ENCODE measurements at places on chromosomes 2 and 18.
A peak's percentile ranks its signal among the peaks of the same experiment; 100 is the strongest.

- peak; percentile 19 for DNase-seq
These were observed 264.9 kb downstream of the ALPK2 start for GRCh38 chr18:58363767-58364540.

DNA sequence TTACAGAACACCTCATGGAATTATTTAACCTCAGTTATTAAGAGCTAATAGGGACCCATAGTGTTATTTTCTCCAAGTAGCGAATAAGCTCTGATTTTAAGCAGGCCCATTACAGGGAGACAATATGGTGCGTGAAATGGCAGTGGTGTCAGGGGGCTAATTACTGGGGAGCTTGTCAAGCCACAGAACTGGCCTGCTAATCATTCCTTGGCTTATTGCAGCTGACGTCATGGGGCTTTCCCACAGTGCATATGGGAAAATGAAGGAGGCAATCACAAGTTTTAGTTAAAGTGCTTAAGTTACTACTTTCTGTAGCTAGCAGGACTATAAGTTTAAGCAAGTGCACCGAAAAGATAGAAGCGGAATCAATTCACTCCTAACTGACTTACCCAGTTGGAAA lies 262.5 kb downstream of the TGIF1 start:
- DNase-seq, result no peak

DNA sequence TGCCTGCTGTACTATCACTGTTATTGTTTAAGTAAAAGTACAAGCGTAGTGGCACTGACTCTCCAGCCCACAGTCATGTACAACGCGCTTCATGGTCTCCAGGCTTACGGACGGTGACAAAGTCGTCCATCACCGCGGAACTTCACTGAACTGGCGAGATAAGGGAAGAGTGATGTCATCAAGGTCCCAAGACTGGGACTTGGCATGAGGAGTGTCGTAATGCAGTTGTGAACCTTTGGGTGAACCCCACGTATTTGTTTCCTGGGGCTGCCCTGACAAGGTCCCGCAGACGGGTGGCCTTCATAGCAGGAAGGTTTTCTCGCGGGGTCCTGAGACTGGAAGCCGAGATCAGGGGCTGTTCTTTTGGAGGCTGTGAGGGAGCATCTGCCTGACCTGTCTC lies 17.3 kb downstream of the NFATC1 start:
- DNase-seq, result no peak

DNA sequence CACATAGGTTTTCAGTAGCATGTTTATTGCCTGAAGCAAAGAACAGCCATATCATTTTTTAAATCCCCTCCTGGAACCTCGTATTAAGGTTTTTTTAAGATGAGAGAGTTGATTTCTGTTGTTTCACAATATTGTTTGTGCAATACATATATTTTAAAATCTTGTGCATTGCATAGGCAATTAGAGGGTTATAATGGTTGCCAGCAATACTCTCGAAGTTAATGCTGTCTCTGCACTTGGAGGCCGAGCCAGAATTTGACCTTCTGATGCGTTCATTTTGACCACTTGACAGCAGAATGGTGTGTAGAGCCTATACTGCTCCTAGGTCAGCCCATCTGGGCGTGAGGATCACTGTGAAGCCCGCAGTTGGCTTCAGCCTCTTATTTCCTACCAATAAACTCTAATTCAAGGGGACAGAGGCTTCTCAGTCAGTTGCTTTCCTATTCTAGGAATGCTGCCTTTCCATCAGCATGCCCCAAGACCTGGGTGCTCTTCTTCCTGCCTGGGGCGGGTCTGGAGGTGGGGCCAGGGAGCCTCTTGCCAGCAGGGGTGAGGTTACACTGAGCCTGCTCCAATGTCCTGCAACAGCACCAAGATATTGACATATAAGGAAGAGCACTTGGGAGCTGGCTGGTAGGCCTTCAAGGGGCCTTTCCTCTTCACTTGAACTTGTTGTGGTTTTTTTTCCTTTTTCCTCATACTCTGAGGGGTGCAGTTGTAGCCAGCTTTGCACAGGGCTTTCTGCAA lies 91.4 kb upstream of the BCL2L11 start:
- no peak for DNase-seq

- no peak for DNase-seq
These were observed 3.1 kb downstream of the WNT10A start for GRCh38 chr2:218883491-218884490.

DNA sequence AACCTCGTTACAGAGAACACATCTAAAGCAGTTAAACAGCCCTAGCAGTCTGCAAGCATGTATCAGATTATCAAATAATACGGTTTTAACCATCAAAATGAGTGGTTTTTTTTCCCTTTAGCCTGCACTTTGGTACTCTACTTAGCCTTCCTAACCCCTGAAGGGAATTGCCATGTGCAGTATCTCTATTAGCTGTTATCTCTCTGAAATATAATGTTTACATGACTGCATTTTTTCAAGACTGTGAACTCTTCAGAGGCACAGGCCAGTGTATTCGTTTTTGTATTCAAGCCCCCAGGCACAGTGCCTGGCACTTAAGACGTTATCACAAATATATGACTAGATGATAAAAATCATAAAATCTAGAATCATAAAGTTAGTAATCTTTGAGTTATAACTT lies 509.5 kb downstream of the PARD3B start:
- DNase-seq, result no peak

DNA sequence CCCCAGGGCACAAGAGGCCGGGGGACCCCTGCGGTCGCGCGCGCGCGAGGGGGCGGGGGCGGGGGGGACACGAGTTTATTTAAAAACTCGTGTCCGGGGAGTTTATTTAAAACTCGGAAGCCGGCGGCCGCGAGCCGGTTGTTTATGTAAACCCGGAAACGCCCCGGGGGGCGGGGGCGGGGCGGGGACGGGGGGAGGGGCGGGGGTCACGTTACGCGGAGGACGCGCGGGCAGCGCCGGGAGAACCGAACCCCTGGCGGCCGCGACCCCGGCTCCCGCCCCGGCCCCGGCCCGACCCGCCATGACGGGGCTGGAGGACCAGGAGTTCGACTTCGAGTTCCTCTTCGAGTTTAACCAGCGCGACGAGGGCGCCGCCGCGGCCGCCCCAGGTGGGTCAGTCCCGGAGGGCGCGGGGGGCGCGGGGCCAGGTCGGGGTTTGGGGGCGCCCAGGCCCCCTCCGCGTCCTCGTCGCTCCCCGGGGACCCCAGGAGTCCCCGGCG lies 4.4 kb downstream of the NFATC1 start:
- peak; percentile 64 for DNase-seq

DNA sequence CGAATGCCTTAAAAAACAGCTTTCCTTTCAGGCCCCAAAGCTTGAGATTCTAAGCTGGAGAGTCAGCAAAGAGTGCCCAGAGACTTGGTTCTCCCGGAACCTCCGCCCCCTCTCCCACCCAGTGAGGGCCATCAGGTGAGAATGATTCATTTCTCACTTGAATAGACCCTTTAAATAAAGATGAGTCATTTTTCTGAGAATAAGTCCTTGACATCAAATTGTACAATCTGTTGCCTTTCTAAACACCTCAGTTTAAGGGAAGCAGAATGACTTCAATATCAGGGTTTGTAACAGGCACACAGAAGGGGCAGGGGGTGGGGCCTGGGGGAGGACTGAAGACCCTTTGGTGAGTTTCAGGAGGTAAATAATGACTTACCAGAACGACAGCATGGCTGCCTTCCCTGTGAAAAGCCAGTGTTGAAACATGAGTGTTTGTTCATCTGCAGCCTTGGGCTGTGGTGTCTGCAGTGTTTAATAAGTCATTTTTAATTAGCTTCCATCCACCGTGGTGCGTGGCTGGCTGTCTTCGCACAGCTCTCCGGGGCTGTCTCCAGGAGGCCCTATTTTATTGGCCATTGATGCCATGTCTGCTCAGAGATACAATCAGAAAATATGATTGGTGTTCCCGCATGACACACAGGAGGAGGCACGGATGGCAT lies 134.9 kb upstream of the ZNF236 start:
- DNase-seq, result no peak

- DNase-seq, result peak; percentile 29
These were observed 27.8 kb downstream of the CRACDL start for GRCh38 chr2:98907966-98908905.

DNA sequence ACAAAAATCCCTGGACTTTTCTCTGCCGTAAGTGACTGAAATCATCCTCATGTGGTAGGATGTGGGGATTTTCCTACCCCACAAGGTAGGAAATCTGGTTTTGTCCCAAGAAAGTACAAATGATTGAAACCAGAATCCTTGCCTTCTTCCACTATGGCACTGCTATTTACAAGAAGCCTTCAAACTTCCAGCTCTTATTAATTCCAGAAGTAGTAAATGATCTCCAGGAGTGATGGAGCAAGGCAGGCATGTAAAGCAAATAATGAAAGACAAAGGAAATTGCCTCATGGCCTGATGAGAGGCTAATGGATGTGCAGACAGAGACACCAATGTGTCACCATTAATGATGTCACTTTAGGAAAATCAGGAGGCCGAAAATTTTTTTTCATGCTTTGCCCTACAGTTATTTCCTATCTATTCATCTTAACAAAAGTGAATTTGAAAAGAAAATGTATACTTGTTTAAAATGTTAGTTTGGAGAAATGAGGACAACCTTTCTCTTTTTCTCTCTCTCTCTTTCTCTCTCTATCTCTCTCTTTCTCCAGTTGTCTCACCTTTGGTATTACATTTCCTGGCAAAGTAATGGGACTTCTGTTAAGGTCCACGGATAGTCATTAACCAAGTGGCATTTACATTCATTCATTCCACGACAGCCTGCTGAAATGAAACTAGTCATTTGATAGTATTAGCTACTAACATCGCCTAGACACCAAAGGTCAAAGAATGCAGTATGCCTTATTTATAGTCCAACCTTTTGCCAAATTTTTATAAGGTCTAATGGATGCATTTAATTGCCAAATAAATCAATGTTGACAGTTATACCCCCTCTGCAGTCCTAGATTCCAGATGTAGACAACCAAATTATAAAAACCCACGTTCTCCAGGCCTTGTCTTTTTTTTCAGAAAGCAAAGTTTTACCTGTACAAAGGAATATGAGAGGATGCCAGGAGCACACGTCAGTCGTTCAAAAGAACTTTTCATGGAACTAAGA lies 5.0 kb upstream of the EVA1A start:
- DNase-seq, result no peak

DNA sequence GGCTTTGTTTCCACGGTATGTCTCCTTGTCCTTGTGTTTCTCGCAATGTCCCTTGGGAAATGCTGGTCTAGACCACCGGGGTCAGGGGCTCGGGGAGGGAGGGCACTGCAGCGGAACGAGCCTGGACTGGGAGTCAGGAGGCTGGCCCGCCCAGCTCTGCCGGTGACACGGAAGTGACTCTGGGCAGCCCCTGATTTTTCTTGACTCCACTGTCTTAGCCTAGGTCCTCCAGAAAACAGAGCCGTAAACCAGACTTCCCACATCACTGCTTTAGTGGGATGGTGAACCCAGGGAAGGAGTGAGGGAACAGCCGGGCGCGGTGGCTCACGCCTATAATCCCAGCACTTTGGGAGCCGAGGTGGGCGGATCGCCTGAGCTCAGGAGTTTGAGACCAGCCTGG lies 144.2 kb downstream of the ASB1 start:
- DNase-seq, result no peak

- DNase-seq, result peak; percentile 2
These were observed 3.4 kb downstream of the OTX1 start for GRCh38 chr2:63053889-63054602.

DNA sequence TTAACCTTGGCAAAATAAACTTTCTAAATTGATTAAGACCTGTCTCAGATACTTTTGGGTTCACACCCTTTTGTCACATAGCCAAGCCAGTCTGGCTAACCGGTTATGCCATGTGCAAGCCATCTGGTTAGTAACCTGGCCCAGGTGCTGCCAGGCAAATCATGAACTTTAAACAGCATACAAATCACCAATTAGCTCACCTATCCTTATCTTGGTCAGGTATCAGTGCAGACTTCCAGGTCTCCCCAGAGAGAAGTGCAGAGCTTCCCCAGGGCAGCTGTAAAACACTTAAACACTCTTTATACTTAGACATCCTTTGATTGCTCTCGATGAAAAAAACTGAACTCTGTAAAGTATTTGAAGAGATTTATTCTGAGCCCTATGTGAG lies 14.9 kb upstream of the MC5R start:
- DNase-seq, result no peak

DNA sequence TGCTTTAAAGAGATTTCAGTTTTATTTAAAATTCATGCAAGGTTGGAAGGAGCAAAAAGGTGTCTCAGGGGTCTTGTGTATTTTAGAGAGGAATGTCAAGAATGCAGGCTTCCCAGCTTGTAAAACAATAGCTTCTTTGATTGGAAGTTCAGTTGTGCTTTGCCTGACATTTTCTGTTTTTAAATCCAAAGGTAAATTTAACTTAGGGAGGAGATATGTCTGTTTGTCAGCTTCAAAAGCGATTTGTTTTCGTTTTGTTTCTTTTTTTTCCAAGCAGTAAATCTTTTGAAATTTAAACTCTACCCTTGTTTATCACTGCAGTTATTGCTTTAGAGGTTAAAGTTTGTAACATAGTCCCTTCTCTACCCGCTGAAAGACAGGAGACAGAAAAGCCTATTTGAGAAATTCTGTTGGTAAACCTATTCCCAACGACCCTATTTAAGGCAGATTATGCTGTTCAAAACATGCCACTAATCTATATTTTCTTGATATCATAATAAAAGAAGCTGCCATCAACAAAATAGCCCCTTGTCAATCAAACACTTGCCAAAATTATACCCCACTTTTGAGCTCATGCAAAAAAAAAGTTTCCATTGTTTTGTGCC lies 639.6 kb downstream of the IRS1 start:
- peak; percentile 16 for DNase-seq

DNA sequence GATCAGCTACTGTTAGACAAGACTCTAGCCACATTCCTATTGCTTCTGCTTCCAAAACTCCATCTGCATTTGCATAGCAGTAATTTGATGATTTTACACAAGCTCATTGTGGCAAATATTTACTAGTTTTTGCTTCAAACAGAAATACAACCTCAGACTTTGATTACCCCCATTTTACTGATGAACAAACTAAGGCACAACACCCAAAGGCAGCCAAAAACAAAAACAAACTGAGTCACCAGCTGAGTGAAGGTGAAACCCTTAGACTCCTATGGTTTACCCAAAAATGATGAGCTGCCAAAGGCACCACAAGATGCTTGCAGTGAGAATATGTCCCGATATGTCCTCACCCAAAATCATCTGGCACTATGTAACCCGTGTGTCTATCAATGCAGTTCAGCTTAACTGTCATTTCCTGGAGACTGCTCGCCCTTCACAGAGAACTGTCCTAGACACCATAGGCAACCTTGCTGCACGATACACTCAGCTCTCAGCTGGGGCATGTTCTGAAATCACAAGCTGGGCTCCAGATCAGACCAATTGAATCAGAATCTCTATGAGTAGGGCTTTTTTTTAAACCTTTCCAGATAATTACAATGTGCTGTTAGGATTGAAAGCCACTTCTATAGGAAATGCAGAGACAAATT lies 4.1 kb upstream of the EVA1A start:
- DNase-seq, result no peak

GRCh38 chr2:7984693-7985353 lies 697.0 kb upstream of the ID2 start:
- DNase-seq, result no peak

Data from cardiac muscle cell (in vitro differentiated cells and primary cell).